ENCODE measurements at places on chromosomes 7 and 10.

- peak; percentile 37 for DNase-seq
Measured at GRCh38 chr7:65216469-65216868, 157.2 kb upstream of the ZNF92 start.

- DNase-seq = no peak
Measured at GRCh38 chr10:129045599-129045998, 421.4 kb upstream of the MGMT start.

- DNase-seq = no peak
Measured at GRCh38 chr7:108059526-108059925, 56.6 kb upstream of the LAMB1 start.

GRCh38 chr10:106900016-106900652 lies 264.4 kb downstream of the SORCS1 start:
- no peak for DNase-seq

- no peak for DNase-seq
Measured at GRCh38 chr10:121049489-121049888, 198.3 kb downstream of the WDR11 start.

- no peak for DNase-seq
Measured at GRCh38 chr10:124536496-124537050, 75.0 kb downstream of the LHPP start.

Data from activated CD4-positive, alpha-beta T cell treated with anti-CD3 and anti-CD28 coated beads, Interleukin-2, amount 50 U/mL, for 4 hours (primary cell).